ENCODE measurements at places on chromosomes 11 and 22. TPM values are rescaled to one million over a fixed set of nuclear protein-coding genes. Genes with fewer than 3 reads are reported as not detected.

Gene MAJIN
- not detected for total RNA-seq

Gene SAA2
- not detected for total RNA-seq

Gene ZNF215
- 1.5 TPM for total RNA-seq

Gene VEGFB
- total RNA-seq, result 75.0 TPM

Gene OAF
- total RNA-seq, result 10.7 TPM

Gene RTN3
- 184 TPM for total RNA-seq

Gene KRTAP5-1
- 1.2 TPM for total RNA-seq

Gene EHF
- total RNA-seq, result 99.2 TPM

Gene TSG101
- total RNA-seq, result 67.8 TPM

Gene KCNQ1OT1
- total RNA-seq, result 2.5 TPM

Gene NEFH
- 0.26 TPM for total RNA-seq

Gene PRRG4
- 36.8 TPM for total RNA-seq

Gene IFITM10
- total RNA-seq, result 7.2 TPM

Gene BBOX1
- 46.2 TPM for total RNA-seq

Gene BCO2
- 3.0 TPM for total RNA-seq

Gene CHRNA10
- 0.89 TPM for total RNA-seq

Gene CRELD2
- total RNA-seq, result 20.1 TPM

Gene FAM181B
- 0.24 TPM for total RNA-seq

Gene FAM227A
- 2.1 TPM for total RNA-seq

Gene TRIM48
- total RNA-seq, result not detected

Gene DDI1
- not detected for total RNA-seq

Gene ADSL
- 44.2 TPM for total RNA-seq

Gene TPBGL
- total RNA-seq, result not detected

Gene GLB1L3
- 6.0 TPM for total RNA-seq

Gene MUC6
- total RNA-seq, result not detected

Gene MS4A12
- total RNA-seq, result not detected

Gene UQCR10
- 33.6 TPM for total RNA-seq

Gene RAC2
- 1.9 TPM for total RNA-seq

Gene SCGB1D2
- total RNA-seq, result 278 TPM

Gene BDNF
- 0.45 TPM for total RNA-seq

Gene AP2A2
- total RNA-seq, result 50.7 TPM

Gene CST6
- total RNA-seq, result 2,556 TPM

Gene VSIG10L2
- total RNA-seq, result 17.2 TPM

Gene TSGA10IP
- total RNA-seq, result not detected

Gene OR51M1
- not detected for total RNA-seq

Gene CLMP
- total RNA-seq, result 26.9 TPM

Gene RIBC2
- not detected for total RNA-seq

Gene LRRC10B
- 2.1 TPM for total RNA-seq

Measured in suprapubic skin (tissue), 4 donors.